ENCODE measurements at places on chromosomes 12 and 14.

DNA sequence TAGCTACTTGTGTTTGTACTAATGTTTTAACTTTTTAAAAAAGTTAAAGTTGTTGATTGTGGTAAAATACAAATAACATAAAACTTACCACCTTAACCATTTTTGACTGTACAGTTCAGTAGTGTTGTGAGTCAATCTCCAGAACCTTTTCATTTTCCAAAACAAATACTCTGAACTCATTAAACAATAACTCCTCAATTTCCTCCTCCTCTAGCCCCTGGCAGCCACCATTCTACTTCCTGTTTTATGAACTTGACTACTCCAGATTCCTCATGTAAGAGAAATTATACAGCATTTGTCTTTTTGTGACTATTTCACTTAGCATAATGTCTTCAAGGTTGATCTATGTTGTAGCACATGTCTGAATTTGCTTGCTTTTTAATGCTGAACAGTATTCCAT is 299.1 kb upstream of the AMIGO2 start:
- DNase-seq, result no peak

DNA sequence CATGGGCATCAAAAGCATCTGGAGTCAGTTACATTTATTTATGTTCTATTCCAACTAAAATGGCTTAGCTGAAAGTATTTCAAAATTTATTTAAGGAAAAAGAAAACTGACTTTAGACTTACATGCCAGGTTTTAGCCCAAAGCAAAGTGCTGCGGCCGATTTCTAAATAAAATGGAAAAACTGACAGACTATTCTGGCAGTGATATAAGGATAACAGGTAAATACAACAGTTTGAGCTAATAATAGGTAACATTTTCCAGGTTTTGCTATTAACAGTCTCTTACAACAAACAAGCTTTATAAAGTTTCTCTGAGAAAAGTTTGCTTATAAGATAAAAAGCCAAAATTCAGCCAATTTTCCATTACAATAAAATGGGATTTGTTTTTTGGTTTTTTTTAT is 937.2 kb upstream of the FLRT2 start:
- DNase-seq, result no peak

DNA sequence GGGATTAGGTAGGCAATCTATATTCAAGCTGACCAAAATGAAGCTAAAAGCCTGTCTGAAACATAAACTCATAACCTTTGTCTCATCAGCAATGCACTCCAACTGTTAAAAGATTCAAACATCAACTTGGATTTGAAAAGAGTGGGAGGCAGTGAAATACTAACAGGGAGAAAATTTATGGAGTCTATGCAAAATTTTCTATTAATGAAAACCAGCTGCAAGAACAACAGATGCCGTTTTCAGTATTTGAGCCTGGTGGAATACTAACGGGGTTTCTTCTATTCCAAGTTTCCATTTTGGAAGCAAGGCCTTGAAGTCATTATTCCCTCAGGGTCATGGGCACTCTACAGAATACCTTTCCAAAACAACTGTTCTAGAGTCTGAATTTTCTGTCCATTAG is 88.3 kb downstream of the LRP6 start:
- DNase-seq, result no peak

- DNase-seq, result no peak
Observed at GRCh38 chr12:69904777-69905176, 79.8 kb downstream of the MYRFL start.

- DNase-seq, result no peak
Observed at GRCh38 chr14:102194856-102195255, 55.2 kb downstream of the WDR20 start.

- DNase-seq, result no peak
Observed at GRCh38 chr14:104371031-104371430, 208.5 kb upstream of the C14orf180 start.

DNA sequence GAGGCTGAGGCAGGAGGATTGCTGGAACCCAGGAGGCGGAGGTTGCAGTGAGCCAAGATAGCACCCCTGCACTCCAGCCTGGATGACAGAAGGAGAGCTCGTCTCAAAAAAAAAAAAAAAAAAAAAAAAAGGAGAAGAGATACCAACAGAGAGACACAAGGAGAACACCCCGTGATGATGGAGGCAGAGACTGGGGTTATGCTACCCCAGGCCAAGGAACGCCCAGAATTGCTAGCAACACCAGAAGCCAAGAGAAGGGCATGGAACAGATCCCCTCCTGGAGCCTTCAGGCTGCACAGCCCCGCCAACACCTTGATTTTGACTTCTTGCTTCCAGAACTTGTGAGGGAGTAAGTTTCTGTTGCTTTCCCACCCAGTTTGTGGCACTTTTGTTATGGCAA is 148.0 kb upstream of the FOXN3 start:
- no peak for DNase-seq

DNA sequence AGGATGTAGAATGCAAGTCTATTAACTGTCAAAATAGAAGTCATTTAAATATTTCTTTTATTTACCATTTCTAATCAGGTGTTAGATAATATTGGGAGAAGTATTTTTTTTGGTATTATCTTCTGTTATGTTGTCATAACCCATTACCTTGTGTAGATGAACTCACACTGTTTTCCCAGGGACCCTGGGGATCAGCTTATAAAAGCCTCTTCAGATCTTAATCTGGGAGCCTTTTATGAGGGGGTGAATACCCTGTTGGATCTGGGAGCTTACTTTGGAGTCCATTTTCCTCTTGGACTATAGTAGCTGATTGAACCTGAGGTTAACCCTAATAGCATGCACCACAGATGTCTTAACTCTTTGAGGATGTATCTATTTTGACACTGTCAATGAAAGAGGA is 176.3 kb upstream of the ATP2B1 start:
- DNase-seq, result no peak

GRCh38 chr12:124085419-124086296 is 112.6 kb downstream of the ZNF664 start:
- DNase-seq, result no peak

- peak; percentile 63 for DNase-seq
Observed at GRCh38 chr12:6607751-6608591, 792 bp upstream of the CHD4 start.

DNA sequence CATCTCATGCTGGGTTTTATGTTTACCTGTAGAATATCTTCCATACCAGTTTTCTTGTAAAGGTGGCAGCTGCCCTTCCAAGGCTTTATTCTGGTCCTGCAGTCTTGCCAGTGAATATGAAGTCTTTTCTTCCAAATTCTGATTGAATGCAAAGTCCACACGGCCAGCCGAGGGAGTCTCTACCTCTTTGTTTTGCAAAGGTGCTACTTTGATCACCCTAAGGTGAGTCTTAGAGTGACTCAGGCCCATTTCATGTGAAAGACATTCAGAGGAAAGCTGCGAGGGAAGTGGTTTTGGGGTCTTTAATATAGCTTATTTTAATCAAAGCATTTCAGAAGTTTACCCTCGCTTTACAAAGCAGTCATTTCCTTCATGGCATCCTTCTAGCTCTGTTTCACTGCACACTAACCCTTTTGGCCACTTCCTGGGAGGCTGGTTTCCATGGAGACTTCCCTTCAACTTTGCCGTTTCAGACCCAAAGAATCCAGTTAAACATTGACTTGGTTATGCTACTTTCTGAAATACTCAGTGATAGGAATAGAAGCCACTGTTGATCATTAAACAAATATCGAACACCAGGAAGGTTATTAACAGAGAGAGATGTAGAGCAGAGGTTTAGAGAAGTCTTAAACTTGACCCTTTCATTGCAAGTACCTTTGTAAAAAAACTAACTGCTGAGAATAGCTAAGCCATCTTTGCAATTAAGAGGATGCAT is at the start of gene CCDC198:
Gene CCDC198, minus strand, starts transcription at position 391 of the 715 bp plus-strand sequence. Its CDS starts 142 bp downstream, at position 249.
- peak; percentile 99 for DNase-seq
